Activated T-helper 2 cell treated with anti-CD3 and anti-CD28 coated beads, Interferon-gamma antibody, Interleukin-2, Interleukin-4, amounts not matched to agents 10 μg/mL and 5 μg/mL and 100 μg/mL, durations not matched to agents 14 hours and 24 hours and 36 hours (primary cell): ENCODE measurements at places on chromosomes 3 and 15.

DNA sequence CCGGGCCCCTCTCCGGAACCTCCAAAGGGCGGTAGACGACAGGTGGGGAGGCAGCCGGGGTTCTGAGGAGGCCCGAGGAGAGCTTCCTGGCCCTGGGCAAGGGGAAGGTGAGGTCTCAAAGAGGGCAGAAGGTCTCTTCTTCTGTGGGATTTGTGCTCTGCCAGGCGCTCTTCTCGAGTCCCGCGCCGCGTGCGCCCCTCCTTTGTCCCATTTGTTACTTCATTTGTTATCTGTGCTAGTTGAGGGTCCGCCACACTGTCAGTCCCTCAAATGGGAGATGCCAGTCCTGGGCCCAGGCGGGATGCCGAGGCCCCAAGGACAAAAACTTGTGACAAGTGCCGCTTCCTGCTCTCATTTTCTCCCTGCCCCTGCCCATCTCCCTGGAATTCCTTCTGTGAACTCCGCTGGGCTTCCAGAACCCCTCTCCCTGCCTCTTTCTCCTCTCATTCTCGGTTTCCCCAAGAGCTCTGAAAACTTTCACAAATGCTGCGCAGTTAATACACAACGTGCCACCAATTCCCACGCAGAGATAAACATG lies 1.5 kb downstream of the ST8SIA2 start:
- no peak for DNase-seq

- no peak for DNase-seq
Measured at GRCh38 chr3:44596621-44597020, 11.9 kb downstream of the ZNF660 start.

DNA sequence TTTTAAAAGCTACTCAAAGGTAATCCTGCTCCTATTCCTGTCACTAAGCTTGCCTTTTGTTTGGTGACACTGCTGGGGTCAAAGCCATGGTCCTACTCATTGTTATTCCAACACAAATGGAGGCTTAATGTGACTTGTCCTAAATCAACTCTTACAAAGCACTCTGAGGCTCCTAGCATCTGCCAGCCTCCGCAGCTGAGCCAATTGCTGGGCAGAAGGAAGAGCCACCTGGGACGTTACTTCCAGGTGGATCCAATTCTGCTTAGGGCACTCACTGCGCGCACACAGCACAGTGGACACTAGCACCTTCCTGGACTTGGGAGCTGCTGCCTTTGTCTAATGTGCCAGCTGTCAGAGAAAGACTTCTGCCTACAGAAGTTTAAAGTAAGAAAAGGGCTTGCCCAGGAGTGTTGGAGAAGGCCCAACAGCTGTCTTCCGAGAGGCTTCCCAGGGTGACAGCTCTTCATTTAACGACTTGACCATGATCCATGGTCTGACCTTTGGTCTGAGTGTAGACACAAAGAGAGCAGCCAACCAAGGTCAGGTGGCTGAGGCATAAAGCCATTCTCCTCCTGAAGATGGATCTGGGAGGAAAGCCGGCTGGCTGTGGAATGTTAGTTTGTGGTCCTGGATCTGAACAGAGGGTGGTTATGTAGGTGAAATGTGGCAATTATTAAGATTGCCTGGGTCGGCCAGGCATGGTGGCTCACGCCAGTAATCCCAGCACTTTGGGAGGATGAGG lies 102.2 kb downstream of the AQP9 start:
- no peak for DNase-seq

- no peak for DNase-seq
Measured at GRCh38 chr15:67832031-67832551, 6.8 kb downstream of the SKOR1 start.

GRCh38 chr3:67518236-67518635 lies 136.2 kb downstream of the SUCLG2 start:
- DNase-seq, result no peak

- DNase-seq, result no peak
Measured at GRCh38 chr3:46361408-46362283, 7.7 kb downstream of the CCR2 start.

DNA sequence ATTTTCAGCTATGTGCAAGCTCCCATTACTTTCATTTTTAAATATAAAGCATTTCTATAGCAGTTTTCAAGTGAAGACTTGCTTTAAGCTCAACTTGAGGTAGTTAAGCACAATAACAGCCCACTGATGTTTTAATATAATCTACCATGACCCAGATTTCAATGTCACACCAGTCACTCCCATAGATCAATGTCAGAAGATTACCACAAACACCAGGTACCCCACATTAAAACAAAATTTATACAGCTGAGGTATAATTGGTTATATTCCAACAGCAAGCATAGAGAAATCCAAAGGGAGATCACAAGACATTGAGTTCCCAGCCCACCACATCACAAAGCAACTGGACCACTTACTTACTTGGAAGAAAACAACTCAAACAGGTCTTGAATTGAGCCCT lies 22.8 kb downstream of the GTPBP8 start:
- DNase-seq, result no peak

- no peak for DNase-seq
Measured at GRCh38 chr3:14605744-14606143, 45.8 kb upstream of the CCDC174 start.

DNA sequence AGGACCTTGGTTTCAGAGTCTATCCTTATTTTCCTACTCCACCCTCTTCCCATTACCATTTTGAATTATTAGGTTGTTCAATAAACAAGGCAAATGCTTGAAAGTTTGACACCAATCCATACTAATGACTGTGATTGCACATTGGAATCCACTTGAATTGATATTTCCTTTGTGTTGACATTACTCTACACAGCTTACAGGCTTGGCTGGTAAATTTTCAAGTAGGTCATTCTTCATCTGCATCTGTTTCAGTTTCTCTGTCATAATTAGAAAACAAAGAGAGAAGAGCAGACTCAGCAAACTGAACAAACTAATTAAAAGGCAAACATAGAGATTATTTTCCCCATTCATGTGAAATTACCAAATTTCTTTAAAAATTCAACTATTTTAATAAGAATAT lies 732.9 kb upstream of the BCHE start:
- no peak for DNase-seq

GRCh38 chr3:15010664-15011063 lies 54.5 kb downstream of the MRPS25 start:
- DNase-seq, result no peak

DNA sequence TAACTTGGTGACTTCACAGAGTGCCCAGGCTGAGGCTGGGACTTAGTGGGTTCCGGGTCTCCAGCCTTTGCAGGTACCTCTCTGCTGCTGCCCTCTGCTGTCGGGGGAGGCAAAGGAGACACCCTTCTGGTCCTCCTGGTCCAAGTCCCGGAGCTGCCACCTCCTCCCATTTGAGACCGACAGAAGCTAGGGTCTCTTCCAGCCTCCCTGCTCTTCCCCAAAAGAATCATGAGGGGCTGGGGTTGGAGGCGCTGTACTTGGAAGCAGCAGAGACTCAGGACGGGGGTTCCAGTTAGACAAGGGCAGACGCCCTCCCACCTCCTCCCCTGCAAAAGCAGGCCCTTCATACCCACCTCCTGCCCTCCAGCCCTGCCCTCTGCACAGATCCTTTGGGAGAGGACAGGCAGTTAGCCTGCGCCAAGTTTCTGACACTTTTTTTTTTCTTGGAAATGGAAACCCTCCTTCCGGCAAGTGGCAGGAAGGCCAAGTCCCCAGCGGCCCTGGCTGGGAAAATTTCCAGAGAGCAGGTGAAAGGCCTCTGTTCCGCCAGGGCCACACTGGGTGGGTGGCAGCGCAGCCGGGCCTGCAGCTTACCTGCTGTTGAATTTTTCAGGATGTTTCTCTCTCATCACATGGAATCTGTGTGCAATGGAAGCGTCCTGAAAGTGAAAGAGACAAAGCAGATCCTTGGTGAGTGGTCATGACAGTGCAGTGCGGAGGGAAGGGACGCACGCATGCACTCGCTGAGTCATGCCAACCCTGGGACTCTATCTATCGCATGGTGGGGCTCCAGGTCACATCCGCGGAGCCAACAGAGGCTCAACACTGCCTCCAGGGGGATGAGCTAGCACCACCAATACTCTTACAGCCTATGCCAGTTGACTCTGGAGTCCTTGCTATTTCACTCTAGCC lies 119.9 kb downstream of the DGKG start:
- DNase-seq, result peak; percentile 35

- DNase-seq, result no peak
Measured at GRCh38 chr3:134487406-134487805, 1.5 kb downstream of the CEP63 start.

DNA sequence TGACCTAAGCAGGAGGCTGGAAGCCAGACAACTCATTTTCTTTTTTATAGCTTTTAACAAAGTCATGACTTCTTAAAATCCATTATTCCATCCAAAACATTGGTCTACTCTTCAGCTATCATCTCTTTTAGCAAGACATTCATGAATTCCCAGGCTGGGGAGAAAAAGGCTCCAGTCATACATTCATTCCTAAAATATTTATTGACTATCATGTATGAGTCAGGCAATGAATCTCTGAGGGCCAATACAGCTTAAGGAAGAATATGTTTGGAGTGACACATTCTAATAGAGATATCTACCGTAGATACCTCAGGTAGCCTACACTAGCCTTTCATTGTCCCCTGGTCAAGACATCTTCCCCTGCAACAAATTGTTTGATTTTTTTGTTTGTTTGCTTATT lies 196.4 kb upstream of the NANOGP8 start:
- DNase-seq, result no peak

DNA sequence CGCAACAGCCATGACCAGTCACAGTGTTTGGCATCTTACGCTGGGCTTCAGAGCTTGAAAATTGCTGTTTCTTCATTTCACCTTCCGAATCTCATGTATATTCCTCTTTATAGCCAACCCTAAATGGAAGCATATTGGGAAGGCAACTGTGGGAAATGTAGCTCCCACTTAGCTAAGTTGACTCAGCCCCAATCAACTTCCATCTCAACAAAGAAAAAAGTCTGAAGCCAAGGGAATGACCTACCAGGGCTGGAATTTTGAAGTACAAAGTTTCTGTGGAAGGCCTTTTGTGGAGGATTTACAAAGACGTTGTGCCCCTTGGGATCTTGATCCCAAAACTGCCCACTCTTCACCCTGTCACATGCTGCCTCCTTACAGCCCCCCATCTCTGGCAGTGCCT lies 85.2 kb upstream of the OXTR start:
- DNase-seq, result no peak

- DNase-seq, result peak; percentile 37
Measured at GRCh38 chr3:31288641-31289100, 244.1 kb upstream of the STT3B start.

- DNase-seq, result no peak
Measured at GRCh38 chr3:22627993-22628499, 575.1 kb upstream of the UBE2E2 start.

GRCh38 chr3:132418916-132419315 lies 1.6 kb downstream of the DNAJC13 start:
- DNase-seq, result no peak

- no peak for DNase-seq
Measured at GRCh38 chr15:48501208-48501607, 144.3 kb downstream of the FBN1 start.

DNA sequence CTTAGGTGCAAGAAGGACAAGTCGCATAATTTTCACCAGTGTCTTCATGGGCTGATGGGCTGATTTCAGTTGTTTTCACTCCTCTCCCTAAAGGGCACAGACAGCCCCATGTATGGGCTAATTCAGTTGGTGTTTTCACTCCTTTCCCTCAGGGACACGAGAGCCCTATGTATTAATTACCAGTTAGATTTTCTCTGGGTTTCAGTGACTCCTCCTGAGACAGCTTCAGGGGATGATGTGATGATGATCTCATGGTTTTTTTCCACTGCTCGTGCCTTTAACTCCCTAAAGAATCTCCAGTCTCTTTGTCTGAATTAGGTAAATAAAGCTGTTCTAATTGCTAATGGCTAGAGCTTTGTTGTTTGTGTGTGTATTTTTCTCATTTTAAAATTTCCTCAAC lies 9.9 kb downstream of the RAMAC start:
- no peak for DNase-seq

GRCh38 chr15:58505581-58505980 lies 73.8 kb downstream of the LIPC start:
- no peak for DNase-seq

DNA sequence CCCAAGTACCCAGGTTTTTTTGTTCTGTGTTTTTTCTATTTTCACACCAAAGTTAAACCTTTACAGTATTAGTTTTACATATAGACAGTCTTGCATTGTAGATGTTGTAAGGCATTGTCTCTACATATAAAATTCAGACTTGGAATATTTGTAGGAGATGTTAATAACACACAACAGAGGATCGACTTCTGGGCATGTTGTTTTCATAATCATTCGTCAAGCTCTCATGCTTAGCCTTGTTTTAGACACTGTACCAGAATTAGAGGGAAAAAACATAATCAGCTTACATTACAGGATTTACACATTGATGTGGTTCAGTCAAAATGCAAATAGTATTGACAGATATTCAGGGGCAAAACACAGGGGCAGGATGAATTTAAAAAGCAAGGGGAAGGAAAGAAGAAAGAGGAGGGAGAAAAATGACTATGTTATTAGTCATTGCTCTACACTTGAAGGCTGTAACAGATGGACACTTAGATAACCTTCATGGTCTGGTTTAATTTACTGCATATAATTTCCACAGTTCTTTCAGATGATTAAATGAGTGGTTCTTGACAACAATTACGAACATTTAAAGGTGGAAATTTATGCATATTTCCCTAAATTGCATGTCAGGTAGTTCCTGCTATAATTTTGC lies 7.5 kb downstream of the CMSS1 start:
- no peak for DNase-seq

DNA sequence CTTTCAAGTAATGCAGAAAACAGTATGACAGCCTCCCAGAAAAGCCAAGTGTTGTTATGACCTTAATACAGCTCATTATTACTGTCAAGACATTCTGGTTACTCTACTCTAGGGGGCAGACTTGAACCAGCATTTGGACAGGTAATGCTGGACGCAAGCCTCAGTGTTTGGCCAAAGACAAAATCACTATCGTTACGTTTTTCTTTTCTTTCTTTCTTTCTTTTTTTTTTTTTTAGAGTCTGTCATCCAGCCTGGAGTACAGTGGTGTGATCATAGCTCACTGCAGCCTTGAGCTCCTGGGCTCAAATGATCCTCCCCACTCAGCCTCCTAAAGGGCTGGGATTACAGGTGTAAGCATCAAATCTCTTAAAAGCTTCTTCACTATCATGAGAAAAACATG lies 29.4 kb upstream of the TMEM45A start:
- no peak for DNase-seq

- DNase-seq, result peak; percentile 39
Measured at GRCh38 chr3:30658328-30659052, 52.1 kb downstream of the TGFBR2 start.

DNA sequence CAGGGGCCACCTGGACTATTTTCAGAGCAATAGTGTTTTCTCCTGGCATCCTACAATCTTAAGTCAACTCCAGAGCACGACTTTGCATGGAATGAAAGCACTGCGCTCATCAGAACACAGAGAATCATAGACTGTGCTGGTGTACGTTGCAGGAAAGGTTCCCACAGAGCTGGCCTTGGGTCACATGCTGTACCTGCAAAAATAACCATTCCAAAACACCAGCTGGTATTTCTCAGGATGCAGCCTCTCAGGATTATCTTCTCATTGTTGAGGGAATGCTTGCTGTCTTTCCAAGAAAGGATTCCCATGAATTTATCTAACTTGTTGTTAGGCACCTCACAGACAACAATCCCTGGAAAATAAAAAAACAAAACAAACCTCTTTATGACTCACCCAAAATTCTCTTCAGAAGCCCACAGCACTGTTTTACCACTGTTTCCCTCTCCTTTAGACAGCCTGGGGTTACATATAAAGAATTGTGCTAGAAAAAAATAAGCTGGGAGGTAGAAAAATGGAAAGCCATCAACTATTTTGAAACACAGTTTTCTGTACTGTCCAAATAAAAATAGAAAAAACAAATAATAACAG lies 131.7 kb downstream of the ATP8B4 start:
- DNase-seq, result no peak

- no peak for DNase-seq
Measured at GRCh38 chr3:66633402-66634381, 132.9 kb upstream of the LRIG1 start.

- no peak for DNase-seq
Measured at GRCh38 chr3:187838016-187838540, 92.8 kb upstream of the BCL6 start.
